RWPE2 (cell line): ENCODE measurements at places on chromosomes 7 and 10.

GRCh38 chr7:134048166-134048565 lies 79.0 kb upstream of the LRGUK start:
- no peak overlapping the region for H3K27ac ChIP-seq
- H3K4me1 ChIP-seq, result no peaks in the 10 kb centered on the region
- no peaks in the 10 kb centered on the region for H3K36me3 ChIP-seq
- no peak overlapping the region for H3K4me3 ChIP-seq
- DNase-seq, result no peak

- no peaks in the 10 kb centered on the region for H3K27me3 ChIP-seq
- H3K4me3 ChIP-seq, result no peak overlapping the region
- no peak for DNase-seq
- H3K27ac ChIP-seq, result no peak overlapping the region
- no peaks in the 10 kb centered on the region for H3K36me3 ChIP-seq
These were observed 111.9 kb downstream of the ATXN7L1 start for GRCh38 chr7:105764506-105764905.

DNA sequence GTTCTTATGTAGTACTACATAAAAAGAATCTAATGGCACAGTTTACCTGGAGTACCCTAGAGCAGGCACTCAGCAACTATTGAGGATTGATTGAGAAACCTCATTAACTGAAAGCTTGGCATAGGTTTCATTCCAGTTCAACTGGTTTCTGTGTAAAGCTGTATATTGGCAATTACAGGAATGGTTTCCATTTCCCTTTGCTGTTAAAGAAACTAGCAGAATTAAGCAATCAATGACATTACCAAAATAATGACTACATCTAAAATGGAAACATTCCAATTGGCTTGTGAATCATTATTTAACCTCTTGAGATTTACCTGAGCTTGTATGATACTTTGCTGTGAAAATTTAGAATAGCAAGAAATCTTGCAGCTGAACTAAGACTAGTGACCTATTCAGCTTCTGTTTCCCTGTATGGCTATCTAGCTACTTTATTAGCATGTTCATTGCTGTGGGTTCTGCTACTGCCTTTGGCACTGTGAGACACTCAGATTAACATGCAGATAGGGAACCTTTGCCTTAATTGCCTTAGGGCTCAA lies 33.5 kb upstream of the CADPS2 start:
- no peaks in the 10 kb centered on the region for H3K36me3 ChIP-seq
- peaks cover 4% of the 10 kb centered on the region for H3K4me1 ChIP-seq
- H3K4me3 ChIP-seq, result no peak overlapping the region
- H3K27me3 ChIP-seq, result no peaks in the 10 kb centered on the region

GRCh38 chr10:49243610-49244283 lies 55.2 kb upstream of the C10orf71 start:
- H3K4me3 ChIP-seq, result no peak overlapping the region
- H3K4me1 ChIP-seq, result no peaks in the 10 kb centered on the region
- H3K36me3 ChIP-seq, result no peaks in the 10 kb centered on the region

- no peak overlapping the region for H3K4me3 ChIP-seq
- H3K4me1 ChIP-seq, result no peaks in the 10 kb centered on the region
- no peak overlapping the region for H3K27ac ChIP-seq
- DNase-seq, result no peak
- no peaks in the 10 kb centered on the region for H3K36me3 ChIP-seq
These were observed 182.9 kb downstream of the BMPER start for GRCh38 chr7:34087892-34088891.

GRCh38 chr7:132592231-132592920 lies 16.1 kb upstream of the PLXNA4 start:
- peaks cover 24% of the 10 kb centered on the region for H3K27me3 ChIP-seq
- no peaks in the 10 kb centered on the region for H3K36me3 ChIP-seq
- no peak for DNase-seq
- H3K27ac ChIP-seq, result no peak overlapping the region
- H3K4me1 ChIP-seq, result no peaks in the 10 kb centered on the region

- no peaks in the 10 kb centered on the region for H3K27me3 ChIP-seq
- no peak for DNase-seq
- H3K36me3 ChIP-seq, result peaks cover 71% of the 10 kb centered on the region
- no peaks in the 10 kb centered on the region for H3K4me1 ChIP-seq
- H3K27ac ChIP-seq, result no peak overlapping the region
These were observed 26.9 kb downstream of the PAXIP1 start for GRCh38 chr7:154975984-154976383.

DNA sequence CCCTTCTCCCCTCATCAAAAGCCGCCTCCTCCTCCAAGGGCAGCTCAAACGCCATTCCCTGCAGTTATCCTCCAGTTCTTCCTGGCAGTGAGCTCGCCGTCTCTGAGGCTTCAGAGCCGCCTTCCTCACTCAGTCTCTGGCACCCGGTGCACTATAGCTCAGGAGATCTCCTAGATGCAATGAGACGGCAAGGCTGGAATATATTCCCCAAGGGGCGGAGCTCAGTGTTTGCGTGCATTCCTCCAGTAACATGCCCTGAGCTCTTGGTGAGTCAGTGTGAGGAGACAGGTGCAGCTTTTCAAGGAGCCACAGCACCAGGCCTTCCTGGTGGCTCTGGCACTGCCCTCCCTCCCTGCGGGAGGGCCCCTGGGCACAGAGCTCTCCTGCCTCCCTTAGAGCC lies 512.6 kb upstream of the FOXK1 start:
- DNase-seq, result no peak
- no peaks in the 10 kb centered on the region for H3K27me3 ChIP-seq
- no peaks in the 10 kb centered on the region for H3K4me1 ChIP-seq
- no peak overlapping the region for H3K27ac ChIP-seq
- no peaks in the 10 kb centered on the region for H3K36me3 ChIP-seq

DNA sequence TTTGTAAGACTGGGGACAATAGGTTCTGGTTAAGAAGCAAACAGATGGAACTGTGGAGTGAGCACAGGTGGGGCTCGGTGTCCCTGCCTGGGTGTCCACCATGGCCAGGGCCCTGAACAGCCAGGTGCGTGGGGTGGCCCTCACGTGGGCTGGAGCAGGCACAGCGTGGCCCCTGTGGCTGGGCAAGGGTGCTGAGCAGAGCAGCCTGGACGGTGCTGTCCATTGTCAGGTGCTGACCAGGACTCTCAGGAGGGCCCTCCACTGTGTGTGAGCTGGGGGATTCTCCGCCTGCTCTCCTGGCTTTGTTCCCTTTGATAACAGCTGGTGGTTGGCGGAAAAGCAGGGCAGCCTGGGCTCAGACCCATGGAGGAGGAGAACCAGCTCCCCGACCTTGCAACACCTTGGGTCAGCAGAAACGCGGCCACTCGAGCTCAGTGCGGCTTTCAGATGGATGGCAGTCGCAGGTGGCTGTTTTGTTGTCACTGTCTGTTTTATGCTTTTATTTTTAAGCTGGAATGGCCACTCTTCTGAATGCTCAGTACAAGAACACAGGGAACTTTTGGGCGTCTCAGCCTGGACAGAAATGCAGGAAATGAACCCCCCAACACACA lies 273.9 kb upstream of the ADARB2 start:
- no peak for DNase-seq
- no peaks in the 10 kb centered on the region for H3K4me1 ChIP-seq
- H3K4me3 ChIP-seq, result no peak overlapping the region

DNA sequence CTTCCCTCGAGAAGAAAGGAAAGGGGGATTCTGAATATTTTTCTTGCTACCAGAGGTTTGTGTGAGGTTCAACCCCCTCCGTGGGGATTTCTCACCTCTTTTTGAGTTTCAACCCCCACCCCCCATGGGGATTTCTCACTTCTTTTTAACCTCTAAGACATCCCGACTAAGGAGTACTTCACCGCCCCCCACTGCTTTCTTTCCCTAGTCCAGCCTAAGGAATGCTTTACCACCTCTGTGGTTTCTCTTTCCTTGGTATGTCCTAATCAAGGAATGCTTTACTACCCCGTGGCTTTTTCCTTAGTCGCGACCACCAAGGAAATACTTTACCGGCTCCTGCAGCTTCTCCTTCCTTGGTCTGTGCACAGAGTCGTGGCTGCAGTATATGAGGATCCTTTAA lies 149.4 kb downstream of the LYZL1 start:
- no peak overlapping the region for H3K4me3 ChIP-seq
- H3K36me3 ChIP-seq, result peaks cover 3% of the 10 kb centered on the region; the same call in 1 of the 2 replicates
- H3K27me3 ChIP-seq, result peaks cover 4% of the 10 kb centered on the region

DNA sequence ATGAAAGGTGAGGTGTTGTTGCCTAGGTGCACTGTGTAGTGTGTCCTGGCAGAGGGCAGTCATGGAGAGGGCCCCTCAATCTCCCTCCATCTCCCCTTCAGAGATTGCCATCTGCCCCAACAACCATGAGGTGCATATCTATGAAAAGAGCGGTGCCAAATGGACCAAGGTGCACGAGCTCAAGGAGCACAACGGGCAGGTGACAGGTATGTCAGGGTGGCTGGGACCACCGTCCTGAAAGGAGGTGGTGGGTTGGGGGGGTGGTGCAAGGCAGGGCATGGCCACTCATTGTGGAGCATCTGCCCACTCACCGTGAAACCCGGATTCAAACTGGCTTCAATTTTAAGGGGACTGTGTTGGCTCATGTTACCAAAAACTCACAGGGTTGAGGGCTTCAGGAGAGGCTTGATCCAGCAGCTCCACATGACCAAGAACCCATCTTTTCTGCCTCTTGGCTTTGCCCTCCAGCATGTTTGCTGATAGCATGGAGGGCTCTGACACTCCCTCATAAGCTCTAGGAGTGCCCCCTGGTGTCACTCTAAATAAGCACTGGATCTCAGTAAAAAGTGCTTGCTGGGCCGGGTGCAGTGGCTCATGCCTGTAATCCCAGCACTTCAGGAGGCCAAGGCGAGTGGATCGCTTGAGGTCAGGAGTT lies 12.2 kb downstream of the ARPC1B start:
- H3K27ac ChIP-seq, result no peak overlapping the region
- peaks cover 76% of the 10 kb centered on the region for H3K36me3 ChIP-seq
- DNase-seq, result no peak
- no peaks in the 10 kb centered on the region for H3K27me3 ChIP-seq

DNA sequence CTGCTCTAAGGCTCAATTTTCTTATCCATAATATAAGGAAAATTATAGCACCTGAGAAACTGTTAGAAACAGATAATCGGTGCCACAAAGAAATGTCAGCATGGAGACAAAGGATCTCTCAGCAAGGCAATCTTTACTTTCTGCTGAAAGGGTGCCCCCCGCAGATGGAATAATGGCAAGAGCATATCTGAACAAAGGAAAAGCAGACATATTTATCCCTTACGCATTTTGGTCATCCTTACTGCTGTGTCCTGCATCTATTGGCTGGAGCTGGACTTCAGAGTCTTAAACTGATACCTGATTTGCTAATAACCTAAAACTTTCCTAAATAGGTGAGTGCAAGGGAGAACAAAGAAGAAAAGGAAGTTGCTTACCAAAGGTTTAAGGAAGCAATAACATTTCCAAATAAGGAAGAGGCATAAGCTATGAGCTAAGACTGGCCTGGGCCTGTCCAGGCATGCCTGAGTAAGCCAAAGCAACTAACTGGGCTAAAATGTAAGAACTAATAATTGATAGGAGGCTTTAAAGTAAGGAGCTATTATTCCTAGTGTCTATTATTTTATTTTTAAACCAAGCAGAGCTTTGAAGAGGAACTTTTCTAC lies 39.6 kb upstream of the ELMO1 start:
- H3K4me1 ChIP-seq, result no peaks in the 10 kb centered on the region
- H3K4me3 ChIP-seq, result no peak overlapping the region
- no peak for DNase-seq
- H3K27ac ChIP-seq, result no peak overlapping the region
- no peaks in the 10 kb centered on the region for H3K27me3 ChIP-seq

- H3K27me3 ChIP-seq, result no peaks in the 10 kb centered on the region
- H3K4me3 ChIP-seq, result no peak overlapping the region
- DNase-seq, result no peak
- no peaks in the 10 kb centered on the region for H3K36me3 ChIP-seq
- H3K27ac ChIP-seq, result peak overlapping the region; percentile 15
These were observed 183.1 kb upstream of the PRSS58 start for GRCh38 chr7:142440906-142441411.

GRCh38 chr7:96067321-96067720 lies 254.6 kb downstream of the SLC25A13 start:
- no peak overlapping the region for H3K4me3 ChIP-seq
- peaks cover 11% of the 10 kb centered on the region for H3K27me3 ChIP-seq
- H3K4me1 ChIP-seq, result no peaks in the 10 kb centered on the region

- no peak for DNase-seq
- H3K4me1 ChIP-seq, result no peaks in the 10 kb centered on the region
- H3K27ac ChIP-seq, result no peak overlapping the region
- no peak overlapping the region for H3K4me3 ChIP-seq
- no peaks in the 10 kb centered on the region for H3K36me3 ChIP-seq
These were observed 88.0 kb upstream of the PRSS58 start for GRCh38 chr7:142345811-142346210.

GRCh38 chr7:121451367-121452094 lies 55.4 kb upstream of the FAM3C start:
- H3K27me3 ChIP-seq, result no peaks in the 10 kb centered on the region
- no peak overlapping the region for H3K27ac ChIP-seq
- no peak for DNase-seq
- no peaks in the 10 kb centered on the region for H3K4me1 ChIP-seq
- no peak overlapping the region for H3K4me3 ChIP-seq
- H3K36me3 ChIP-seq, result no peaks in the 10 kb centered on the region

GRCh38 chr10:28890121-28890950 lies 213.0 kb downstream of the BAMBI start:
- H3K27ac ChIP-seq, result no peak overlapping the region
- H3K4me3 ChIP-seq, result no peak overlapping the region
- no peaks in the 10 kb centered on the region for H3K4me1 ChIP-seq
- no peaks in the 10 kb centered on the region for H3K36me3 ChIP-seq
- no peak for DNase-seq

- DNase-seq, result no peak
- H3K4me3 ChIP-seq, result no peak overlapping the region
- no peaks in the 10 kb centered on the region for H3K36me3 ChIP-seq
These were observed 170.4 kb downstream of the BMPER start for GRCh38 chr7:34075523-34076370.

DNA sequence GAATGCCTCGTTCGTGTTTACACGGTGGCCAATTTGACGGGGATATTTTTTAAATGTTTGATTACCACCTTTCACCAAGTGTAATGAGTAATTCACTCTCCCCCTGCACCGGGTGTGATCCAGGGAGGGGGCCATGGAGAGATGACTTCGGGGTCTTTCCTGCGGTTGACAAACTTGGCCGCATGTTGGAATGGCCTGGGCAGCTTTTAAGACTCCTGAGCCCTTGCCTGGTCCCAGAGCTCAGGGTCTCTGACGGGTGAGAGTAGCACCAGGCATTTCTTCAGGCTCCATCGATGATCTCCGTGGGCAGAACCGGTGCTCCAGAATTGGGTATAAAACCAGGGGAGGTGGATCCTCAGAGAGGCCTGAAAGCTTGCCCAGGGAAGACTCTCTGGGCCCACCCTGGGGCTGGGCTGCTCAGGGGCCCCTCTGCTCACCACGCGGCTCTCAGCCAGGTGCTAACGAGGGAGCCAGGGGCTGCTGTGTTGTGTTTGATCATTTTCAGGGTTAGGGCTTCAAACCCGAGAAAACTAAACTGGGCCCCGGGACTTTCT lies 882 bp downstream of the ZNF282 start:
- no peak for DNase-seq
- peak overlapping the region; percentile 90 for H3K4me3 ChIP-seq
- H3K36me3 ChIP-seq, result peaks cover 35% of the 10 kb centered on the region
- H3K27me3 ChIP-seq, result no peaks in the 10 kb centered on the region
- H3K27ac ChIP-seq, result peak overlapping the region; percentile 82

- no peaks in the 10 kb centered on the region for H3K4me1 ChIP-seq
- H3K4me3 ChIP-seq, result peak overlapping the region; percentile 11
- DNase-seq, result no peak
These were observed 45.0 kb downstream of the ALOX5 start for GRCh38 chr10:45418849-45419675.
